ENCODE measurements at places on chromosomes 2 and 18.

GRCh38 chr2:17935242-17935885 lies 56.9 kb downstream of the KCNS3 start:
- DNase-seq = no peak

DNA sequence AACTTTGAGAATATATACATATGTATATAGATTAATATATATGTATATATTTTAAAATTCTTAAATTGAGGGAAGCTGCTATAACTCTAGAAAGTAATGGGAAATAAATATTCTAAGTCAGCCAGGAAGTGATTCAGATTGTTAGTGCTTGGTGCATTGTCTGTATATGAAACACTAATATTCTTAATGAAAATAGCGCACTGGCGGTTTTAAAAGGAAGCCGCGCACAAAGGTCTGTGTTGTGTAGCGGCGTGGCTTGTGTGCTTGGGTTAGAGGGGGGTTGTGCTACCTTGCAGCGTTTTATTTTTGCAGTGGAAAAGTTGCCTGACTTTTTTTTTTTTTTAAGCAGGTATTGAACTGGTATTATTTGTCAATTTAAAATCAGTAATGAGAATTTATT lies 11.3 kb downstream of the TSHZ1 start:
- DNase-seq = no peak

- no peak for DNase-seq
These were observed 21.2 kb upstream of the NCKAP5 start for GRCh38 chr2:133589456-133589855.

DNA sequence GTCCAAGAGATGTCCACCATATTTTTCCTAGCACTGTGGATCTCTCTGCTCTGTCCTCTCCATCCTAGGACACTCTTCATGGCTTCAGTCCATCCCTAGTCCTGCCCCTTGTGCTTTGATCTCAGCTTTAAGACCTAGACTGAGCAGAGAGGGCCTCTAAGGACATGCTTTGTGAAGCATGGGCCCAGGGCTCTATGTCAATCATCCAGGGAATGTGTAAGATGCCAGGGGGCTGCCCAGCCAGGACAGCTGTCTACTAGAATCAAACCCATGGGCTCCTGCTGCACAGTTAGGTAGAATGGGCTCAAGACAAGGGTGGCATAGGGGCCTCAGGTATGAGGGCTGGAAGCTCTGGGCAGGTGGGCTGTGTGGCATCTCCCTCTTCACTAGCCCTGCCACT lies 24.9 kb downstream of the TET3 start:
- DNase-seq = no peak

GRCh38 chr2:182379241-182379640 lies 47.6 kb downstream of the PDE1A start:
- no peak for DNase-seq

- DNase-seq = no peak
These were observed 205.1 kb upstream of the SRD5A2 start for GRCh38 chr2:31785876-31786275.

DNA sequence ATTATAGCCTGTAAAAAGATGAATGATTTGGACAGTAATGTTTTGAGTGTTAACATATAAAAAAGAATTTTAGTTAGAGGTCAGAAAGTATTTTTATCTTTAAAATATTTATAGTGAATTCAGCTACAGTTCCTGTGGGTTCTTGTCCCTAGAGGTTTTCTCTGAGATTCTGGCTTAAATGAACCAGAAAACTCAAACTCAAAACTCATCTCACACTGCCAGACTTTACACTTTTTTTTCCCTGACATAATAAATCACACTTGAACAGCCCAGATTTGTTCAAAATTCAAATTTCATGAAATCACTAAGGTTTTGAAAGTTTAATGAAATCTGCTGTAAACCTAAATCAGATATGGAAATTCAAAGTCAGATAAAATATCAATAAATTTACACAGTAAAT lies 92.3 kb downstream of the KCNH7 start:
- DNase-seq = no peak

GRCh38 chr18:6294148-6294784 lies 120.4 kb downstream of the L3MBTL4 start:
- DNase-seq = no peak

DNA sequence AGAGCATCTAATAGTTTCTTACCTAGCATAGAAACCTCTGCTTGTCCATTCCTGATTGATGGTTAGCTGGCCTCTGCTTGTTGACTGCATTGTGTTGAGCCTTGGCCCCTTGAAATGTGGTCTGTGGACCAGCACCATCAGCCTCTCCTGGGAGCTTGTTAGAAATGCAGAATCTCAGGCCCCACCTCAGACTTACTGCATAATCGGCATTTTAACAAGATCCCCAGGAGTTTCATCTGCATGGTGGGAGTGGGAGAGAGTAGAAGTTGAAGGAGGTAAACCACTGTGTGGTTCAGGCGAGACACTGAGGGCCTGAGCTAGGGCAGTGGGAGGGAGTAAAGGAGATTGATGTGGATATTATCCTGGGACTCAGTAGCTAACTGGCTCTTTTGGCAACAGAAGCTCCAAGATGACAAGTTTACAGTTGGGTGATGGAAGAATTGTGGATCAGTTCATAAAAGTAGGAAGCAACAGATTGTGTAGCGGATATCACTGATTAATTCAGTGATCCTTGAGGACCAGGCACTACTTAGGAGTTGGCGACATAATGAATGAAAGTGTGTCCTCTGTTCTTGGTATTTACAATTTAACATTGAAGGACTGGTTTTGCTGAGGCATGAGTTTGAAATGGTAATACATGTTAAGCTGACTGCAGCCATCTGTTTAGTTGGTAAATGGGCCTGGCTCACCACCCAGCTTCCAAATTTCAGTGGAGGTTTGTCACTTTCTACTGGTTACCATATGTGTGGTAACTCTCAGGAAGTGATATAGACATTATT lies 20.9 kb downstream of the PHLPP1 start:
- DNase-seq = no peak

- no peak for DNase-seq
These were observed 90.1 kb upstream of the RAB12 start for GRCh38 chr18:8519102-8519501.

DNA sequence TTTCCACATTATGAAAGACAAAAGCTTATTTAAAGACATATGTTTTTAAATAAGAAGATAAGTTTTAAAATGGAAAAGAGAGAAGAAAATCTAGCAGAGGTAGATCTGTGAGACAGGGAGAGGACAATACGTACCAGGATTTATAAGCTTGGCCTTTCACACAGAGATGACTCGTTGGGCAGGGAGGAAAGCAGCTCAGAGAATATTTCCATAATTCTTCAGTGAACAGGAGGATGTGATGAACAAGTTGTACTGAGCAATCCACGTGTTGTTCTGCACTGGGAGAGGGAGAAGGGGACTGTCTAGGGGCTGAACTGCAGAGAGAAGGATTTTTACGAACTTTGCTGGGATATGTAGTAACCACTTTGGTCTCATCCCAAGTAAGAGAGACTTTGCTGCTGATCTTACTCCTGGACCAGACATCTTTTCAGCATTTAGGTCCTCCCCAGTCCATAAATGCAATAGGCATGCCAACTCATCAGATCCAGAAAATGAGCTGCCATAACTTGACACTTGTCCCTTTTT lies 162.5 kb upstream of the SETBP1 start:
- no peak for DNase-seq

DNA sequence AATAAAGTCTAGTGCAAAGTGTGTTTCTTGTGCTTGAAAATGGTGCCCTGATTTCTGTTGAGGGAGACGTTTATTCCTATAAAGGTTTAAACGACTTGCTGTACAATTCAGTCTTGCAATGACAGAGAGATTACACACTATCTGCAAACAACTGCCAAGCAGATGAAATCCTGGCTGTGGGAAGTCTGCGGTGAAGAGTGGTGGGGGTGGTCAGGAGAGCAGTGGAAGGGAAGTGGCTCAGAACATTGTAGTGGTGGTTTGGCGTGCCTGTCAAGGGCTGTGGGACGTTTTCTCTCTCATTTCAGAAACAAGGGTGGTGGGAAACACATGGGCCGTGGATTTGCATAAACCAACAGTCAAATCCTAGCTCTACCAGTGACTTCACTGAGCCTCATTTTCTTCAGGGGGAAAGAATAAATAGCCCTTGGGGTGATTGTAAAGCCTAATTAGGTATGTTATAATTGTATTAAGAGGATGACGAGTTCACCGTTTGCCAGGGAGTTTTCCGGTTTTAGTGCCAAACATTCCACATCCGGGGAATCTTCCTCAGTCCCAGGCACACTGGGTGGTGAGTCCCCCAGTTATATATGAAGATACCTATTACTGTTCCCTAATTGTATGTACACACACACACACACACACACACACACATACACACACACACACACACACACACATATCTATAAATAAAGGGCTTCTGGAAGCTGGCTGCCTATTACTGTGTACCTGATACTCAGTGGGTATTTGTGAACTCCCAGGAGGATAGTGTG lies 115.0 kb downstream of the SPTBN1 start:
- DNase-seq = peak; percentile 28

DNA sequence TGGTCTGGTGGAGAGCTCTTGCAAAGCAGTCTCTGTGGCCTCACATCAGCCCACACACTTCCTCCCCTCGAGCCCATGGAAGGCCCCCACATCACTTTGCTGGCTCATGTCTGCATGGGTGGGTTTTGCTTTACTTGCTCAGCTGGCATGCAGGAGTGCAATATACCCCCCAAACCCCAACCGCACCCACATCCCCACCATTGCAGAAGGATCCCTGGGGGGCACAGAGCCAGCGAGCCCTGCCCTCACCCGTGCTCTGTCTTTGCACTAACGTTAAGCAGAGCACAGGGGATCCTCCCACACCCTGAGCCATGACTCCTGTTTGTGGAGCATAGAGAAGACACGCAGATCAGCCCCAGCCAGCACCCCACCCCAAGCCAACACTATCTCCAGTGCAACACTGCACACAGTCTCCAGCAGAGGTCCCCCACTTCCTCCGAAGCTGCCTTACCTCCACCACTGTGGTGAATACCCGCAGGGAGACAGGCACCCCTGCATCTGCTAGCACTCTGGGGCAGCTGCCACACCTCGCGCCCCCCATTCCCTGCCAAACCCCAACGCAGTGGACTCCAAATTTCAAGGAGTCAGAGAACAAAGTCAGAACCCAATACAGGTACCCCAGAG lies 177.8 kb upstream of the RGPD4 start:
- DNase-seq = no peak

DNA sequence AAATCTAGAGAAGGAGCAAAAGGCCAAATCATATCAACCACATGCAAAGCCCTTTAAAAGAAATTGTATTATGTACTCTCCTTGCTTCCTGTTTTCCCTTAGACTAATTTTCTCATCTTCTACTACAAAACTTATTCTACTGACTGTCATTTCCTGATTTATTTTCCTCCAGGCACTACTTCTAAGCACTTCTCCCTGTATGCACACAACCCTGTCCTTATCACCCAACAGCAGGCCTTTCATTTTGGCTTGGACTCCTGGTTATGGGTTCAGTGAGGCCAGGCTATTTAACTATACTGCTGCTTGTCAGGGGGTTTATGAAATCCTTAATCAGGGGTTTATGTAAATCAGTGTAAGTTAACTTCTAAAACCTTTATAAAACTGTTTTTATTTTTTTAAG lies 205.1 kb upstream of the FAM98A start:
- no peak for DNase-seq

DNA sequence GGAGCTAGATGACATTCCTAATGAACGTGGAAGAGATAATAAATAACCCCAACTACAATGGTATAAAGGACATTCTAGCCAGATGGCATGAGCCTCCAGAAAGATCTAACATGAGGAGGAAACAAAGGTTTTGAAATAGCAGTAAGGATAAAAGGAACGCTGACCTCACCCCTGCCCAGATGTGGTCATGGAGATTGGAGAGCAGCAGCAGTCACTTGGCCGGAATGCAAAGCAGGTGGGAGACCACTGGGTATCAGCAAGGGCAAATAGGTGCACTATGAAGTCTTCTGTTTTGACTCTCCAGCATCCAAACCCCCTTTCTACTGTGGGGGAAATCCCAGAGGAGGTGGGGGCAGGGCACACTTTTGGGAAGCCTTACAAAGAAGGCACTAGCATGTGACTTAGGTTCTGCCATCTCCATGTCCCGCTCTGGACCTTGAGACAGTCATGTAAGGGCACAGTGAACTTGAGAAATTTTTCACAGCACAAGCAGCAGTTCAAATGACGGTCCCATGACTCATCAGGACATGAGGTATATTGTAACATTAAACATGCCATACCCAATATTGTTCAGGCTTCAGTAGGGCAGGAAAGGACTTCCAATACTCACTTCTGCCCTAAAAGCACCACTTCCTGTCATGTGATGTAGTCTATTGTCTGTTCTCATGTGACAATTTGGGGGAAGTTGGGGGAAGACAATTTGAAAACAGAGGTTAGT lies 55.2 kb downstream of the METTL4 start:
- no peak for DNase-seq
